NCI-H2029 treated with DMSO at 0.1 percent for 48 hours (cell line): ENCODE measurements at places on chromosomes 7 and 10.

GRCh38 chr10:10418387-10418786 is 599.3 kb upstream of the CELF2 start:
- DNase-seq: no peak

- DNase-seq: no peak
These were observed 1.1 kb downstream of the TSC22D4 start for GRCh38 chr7:100477871-100478267.

DNA sequence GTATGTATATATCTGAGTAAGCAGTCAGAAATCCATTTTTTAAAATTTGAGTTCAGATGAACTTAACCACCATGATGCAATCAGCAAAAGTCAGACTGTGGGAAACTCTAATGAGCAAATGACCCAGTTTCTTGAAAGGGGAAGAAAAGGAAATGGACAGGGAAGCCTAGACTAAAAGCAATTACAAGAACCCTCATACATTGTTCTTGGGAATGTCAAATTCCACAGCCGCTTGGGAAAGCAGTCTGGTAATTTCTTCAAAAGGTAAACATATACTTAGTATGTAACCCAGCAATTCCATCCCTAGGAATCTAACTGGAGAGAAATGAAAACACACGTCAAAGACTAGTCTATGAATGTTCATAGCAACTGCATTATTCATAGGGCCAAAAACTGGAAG is 16.4 kb upstream of the FOXK1 start:
- no peak for DNase-seq

- no peak for DNase-seq
These were observed 148.8 kb upstream of the ZMIZ1 start for GRCh38 chr10:78920011-78920410.

DNA sequence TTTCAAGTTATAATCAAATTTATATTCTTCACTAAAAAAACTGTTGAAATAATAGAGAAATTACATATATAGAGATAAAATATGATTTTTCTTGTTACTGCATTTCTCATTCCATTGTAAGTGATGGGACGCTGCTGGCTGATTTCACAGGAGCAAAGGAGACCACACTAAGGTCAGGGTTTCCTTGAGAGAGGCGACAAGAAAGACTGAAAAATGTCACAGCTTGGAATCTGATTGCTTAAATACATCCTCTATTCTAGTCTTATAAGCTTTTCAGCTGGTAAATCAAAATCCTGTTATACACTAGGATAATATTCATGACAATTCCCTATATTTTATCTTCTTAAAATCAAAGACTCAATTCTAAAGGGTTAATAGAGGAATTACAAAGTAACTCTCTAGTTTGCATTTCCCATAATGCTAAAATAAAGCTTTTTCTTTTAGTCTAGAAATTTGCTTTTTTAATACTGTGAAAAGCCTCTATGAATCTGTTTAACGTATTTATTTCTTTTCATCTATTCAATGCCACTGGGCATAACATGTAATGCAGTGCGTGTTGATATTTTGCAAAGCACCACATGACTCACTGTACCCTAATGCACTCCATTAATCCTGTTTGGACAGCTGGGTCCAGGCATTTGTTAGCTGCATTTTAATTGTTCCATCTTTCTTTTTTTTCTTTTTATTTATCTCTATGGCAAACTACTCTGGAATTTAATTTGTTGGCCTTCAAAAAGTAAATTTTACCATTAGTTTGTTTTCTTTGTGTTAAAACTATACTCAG is 81.7 kb downstream of the RNF32 start:
- DNase-seq: no peak

DNA sequence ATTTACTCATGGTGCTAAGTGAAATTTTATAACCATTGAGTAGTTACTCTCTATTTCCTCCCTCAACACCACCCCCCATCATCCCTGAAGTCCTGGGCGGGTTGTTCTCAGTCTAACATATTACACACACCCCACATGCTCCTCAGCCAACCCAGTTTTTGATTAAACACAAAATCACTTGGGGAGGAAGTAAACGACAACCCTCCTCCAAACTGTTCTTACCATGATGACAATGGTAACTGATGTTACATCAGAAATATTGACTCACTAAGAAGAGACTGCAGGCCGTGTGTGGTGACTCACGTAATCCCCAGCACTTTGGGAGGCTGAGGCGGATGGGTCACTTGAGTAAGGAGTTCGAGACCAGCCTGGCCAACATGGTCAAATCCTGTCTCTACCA is 44.2 kb downstream of the RAB11FIP2 start:
- no peak for DNase-seq

GRCh38 chr7:155428171-155428834 is 29.6 kb upstream of the EN2 start:
- no peak for DNase-seq
